ENCODE measurements at places on chromosomes 2 and 18.
A peak's percentile ranks its signal among the peaks of the same experiment; 100 is the strongest.

GRCh38 chr2:166081131-166081632, 46.6 kb downstream of the SCN1A start:
- DNase-seq: no peak

- DNase-seq: no peak
These were observed 197.3 kb downstream of the SOX11 start for GRCh38 chr2:5889519-5889918.

GRCh38 chr18:37309059-37309458, 256.5 kb downstream of the CELF4 start:
- no peak for DNase-seq

GRCh38 chr2:65231121-65231520, 3.5 kb downstream of the ACTR2 start:
- no peak for DNase-seq

DNA sequence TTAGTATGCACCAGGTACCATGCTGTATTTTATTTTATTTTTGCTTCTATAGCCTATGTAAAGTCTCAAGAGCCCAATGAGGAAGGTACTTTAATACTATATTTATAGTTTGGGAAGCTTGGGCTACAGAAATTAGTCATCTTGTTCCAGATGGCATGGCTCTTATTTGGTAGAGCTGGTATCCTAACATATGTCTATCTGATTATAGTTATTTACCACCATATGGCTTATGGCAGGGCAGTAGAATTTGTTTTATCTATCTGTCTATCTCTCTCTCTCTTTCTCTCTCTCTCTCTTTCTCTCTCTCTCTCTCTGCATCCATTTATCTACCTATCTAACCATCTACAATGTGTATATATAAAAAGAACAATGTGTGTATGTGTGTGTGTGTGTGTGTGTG, 1293.7 kb upstream of the SLC39A10 start:
- DNase-seq: no peak

DNA sequence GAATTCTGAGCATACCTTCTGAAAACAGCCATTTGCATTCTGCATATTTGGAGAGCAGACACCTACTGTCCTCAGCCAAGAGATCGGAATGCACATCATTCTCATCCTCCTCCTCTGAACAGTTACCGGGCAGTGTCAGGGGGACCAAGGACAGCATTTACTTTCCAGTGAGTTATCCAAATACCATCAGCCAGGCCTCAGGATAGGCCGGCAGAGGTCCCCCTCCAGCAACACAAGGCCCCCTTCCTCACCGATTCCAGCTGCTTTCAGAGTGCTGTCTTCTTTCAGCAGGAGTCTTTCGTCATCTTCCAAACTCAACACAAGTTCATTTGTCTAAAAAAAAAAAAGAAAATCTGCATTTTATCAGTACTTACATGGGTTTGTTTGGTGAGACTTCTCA, 55.3 kb downstream of the C2orf76 start:
- no peak for DNase-seq

GRCh38 chr2:202115479-202115971, 42.5 kb downstream of the KIAA2012 start:
- no peak for DNase-seq

- DNase-seq: no peak
These were observed 90.1 kb upstream of the COL3A1 start for GRCh38 chr2:188884046-188884445.

DNA sequence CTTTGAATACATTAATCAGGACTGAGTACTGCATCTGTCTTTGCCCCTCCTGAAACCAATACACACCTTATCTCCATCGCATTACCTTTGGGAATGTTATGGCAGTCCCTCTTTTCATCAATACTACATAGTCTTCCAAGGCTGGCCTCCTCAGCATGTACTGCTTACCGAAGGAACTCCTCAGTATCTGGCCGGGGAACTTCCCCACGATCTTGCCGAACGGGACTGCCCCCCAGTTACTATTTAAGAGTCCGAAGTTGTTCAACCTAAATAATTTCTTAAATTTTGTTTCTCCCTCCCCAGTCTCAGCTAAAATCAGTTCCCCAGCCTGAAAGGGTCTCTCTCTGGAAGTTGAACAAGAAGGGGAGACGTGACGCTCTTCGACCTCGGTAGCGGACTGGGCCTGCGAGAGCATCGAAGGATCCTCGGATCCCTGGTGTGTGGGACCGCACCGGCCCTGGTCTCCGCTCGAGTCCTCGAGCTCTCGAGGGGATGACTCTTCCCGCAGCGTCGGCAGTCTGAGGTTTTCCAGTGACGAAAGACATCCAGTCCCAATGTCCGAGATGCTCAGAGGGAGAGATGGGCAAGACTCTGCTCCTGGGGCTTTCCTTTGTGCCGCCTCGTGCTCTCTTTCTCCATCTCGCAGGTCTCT, 489 bp downstream of the TRMT61B start:
- DNase-seq: no peak

DNA sequence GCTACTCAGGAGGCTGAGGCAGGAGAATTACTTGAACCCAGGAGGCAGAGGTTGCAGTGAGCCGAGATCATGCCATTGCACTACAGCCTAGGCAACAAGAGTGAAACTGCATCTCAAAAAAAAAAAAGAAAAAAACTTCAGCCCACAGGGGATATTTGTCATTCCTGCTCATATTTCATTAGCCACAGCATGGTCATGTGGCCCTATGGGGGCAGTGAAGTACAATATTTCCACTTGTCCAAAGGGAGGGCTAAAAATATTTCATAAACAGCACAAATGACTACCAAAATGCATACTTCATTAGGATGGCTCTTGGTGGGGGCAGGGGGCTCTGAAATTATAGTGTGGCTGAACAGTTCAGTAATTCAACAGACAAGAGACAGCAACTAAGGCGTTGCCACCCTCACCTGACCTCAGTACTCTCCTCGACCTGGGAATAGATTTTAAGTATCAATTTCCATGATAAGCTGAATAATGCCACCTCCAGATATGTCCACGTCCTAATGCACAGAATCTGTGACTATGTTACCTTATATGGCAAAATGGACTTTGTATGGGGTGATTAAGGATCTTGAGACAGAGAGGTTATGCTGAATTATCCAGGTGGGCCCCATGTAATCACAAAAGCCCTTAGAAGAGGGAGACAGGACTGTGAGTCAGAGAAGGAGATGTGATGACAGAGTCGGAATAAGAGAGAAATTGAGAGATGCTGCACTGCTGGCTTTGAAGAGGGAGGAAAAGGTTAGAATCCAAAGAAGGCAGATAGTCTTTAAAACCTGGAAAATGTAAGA, 158.2 kb upstream of the CRIM1 start:
- no peak for DNase-seq

DNA sequence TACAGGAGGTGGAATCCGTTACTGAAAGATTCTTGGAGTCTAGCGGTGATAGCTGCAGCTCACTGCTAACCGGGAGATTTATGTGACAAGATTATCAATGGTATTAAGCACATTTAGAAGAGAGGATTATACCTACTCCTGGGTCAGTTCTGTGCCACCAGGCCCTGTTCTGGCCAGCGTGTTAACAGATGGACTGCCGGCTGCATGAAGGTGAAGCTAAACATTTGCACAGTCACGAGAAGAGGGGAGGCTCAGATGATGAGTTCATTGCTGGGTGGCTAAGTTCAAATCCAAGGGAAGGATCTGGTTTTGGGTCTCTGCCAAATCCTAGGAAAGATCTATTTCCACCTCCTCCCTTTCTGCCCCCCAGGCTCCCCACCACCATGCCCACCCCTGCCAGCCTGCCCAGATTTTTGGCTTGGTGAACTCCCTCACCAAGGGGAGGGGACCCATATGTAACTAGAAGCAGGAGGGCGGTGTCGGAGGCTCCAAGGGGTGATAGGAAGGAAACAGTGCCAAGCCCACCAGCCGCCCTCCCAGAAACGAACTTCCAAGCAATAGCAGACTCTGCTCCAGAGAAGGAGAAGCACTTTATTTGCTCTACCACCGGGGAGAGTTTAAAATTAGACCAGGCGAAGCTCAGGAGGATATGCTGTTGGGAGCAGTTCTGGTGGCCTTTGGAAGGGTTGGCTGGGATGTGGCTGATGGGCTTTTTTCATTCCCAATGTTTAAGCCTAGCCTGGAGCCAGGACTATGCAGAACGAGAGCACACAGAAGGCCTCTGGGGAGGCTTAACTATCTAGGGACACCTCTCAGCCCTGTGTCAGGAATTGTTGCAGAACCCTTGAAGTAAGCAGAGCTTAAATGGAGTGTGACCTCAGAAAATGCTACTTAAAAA, 200.5 kb downstream of the KLHL29 start:
- DNase-seq: no peak

DNA sequence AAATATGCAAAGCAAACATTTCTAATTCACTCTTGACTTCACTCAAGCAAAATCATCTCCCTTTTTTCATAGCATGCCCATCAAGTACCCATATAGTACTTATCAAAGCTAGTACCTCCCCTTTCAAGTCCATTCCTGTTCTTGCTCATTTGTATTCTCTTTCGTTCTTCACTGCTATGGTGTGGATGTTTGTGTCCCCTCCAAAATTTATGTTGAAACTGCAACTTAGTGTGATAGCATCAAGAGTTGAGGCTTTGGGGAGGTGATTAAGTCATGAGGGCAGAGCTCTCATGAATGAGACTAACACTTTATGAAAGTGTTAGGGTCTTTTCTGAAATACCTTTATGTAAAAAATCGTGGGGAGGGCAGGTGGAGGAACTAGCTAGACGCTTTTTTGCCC, 52.9 kb downstream of the RNU4ATAC start:
- no peak for DNase-seq

DNA sequence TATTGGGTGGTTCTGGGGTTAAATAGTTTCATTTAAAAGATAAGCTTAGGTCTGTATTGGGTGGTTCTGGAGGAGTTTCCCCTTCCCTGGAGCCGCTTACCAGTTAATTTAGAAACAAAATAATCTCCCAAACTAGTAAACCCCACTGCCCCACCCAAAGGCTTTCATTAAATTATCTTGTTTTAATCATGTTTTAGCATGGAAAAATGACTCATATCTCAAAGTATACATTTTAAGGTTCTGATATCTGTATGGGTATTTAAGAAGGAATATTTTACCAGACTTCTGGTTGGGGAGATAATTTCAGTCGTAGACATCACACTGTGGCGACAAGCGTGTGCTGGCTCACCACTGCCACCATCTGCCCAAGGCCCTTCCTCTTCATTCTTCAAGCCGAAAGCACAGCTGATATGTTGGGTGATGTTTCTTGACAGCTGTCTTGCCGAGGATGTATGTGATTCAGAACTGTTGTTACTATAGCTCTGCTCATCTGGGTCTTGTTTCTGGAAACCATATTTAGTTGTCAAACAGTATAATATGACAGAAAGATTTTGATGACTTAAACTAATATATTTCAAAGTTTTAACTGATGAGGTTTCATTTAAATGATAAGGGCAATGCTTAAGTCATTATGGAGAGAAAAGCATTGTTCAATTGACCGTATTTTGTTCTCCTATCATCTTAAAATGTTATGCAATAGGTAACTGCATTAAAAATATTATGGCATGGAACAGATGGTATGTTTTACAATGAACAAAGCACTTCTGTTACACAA, 5.1 kb downstream of the FIGLA start:
- DNase-seq: peak; percentile 61

DNA sequence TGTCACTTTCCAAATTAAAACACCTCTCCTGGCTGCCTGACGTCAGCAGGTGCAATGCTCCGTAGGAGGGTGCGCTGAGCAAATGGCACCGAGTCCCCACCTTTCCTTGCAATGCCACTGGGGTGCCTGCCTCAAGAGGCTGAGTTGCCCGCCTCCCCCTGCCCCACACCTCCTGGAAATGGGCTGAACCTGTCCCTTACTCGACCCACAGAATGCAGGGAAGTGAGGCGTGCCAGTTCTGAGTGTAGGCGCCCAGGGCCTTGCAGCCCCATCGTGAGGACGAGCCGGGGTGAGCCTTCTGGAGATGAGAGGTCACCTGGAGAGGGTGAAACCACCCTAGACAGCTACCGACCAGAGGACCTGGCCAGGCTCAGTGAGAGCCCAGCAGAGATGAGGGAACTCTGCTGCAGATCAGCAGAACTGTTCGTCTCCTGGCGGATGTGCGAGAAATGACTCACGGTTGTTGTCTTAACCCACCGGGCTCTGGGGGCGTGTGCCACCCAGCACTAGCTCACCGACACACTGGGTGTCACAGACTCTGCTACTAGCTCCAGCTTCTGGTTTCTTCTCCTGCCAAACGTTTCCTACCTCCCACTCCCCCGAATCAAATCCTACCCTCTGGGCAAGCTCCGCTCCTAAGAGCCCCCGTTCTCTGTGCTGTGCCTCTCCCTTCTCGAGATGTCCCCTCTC, 168.7 kb upstream of the HDAC4 start:
- DNase-seq: no peak

- DNase-seq: no peak
These were observed 159.4 kb downstream of the DYSF start for GRCh38 chr2:71612581-71613402.

DNA sequence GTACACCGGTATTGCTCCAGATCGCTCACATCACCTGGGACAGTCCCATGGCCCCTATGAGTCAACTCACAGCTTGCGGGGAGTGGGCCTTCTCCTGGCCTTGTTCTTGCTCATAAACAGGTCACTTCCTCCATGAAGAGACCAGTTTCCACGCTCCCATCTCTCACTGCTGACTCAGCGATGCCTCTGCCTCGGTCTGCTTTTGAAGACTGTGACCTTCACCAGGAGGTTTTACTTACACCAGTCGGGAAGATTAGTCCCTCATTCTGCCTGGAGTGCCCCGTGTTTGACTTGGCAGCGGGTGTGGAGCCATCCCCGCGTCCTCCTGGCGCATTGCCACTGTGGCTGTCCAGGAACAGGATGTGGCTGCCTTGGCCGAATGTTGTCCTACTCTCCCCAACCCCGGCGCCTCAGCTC, 159.8 kb downstream of the RHBDD1 start:
- DNase-seq: no peak

DNA sequence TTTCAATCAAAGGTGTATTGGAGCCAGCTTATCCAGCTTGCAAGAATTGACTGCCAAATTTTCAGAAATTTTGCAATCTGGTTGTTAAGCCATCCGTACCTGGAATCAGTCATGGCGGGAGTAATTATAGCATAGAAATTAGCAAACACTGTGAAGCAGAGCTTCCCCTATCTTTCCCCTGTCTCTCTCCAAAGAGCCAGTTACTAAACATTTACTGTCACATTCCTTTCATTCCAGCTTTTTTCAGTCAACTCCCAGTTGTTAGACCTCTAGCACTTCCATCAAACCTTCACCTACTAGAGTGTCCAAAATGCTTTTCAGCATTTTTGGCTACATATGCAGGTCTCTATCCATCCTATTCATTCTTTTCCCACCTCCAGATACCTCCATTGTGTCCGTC, 137.4 kb downstream of the MC4R start:
- DNase-seq: no peak

GRCh38 chr18:24114924-24115549, 23.8 kb upstream of the CABYR start:
- DNase-seq: no peak

Measured in Kasumi-1 (cell line).